ENCODE measurements at places on chromosomes 6 and 20.

GRCh38 chr20:4122926-4123325 is 107.6 kb upstream of the RNF24 start:
- no peak for DNase-seq

- no peak for DNase-seq
These were observed 217.5 kb upstream of the THEMIS start for GRCh38 chr6:128118401-128118800.

DNA sequence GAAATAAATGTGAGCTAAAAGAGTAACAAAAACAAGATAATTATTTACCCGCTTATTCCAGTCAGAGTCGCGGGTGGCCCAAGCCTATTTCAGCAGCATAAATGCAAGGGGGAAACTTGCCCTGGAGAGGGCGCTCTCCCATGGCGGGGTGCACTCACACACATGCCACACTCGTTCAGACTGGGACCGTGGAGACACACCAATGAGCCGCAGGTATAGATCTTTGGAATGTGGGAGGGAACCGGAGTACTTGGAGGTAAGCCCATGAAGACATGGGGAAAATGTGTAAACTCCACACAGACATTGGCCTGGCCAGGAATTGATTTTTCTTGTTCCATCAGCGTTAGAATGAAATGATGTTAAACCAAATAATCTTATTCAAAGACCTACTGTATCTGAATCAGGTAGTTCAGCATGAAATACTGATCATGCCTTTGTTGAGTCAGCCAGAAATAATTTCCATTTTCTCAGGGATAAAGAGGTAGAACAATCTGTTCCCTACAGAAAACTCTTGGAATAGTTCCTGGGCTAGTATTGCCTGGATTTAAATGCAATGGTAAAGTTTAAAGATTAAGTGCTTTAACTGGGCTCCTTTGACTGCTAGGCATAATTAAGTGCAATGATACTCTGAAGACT is 191.5 kb downstream of the MCHR2 start:
- no peak for DNase-seq

DNA sequence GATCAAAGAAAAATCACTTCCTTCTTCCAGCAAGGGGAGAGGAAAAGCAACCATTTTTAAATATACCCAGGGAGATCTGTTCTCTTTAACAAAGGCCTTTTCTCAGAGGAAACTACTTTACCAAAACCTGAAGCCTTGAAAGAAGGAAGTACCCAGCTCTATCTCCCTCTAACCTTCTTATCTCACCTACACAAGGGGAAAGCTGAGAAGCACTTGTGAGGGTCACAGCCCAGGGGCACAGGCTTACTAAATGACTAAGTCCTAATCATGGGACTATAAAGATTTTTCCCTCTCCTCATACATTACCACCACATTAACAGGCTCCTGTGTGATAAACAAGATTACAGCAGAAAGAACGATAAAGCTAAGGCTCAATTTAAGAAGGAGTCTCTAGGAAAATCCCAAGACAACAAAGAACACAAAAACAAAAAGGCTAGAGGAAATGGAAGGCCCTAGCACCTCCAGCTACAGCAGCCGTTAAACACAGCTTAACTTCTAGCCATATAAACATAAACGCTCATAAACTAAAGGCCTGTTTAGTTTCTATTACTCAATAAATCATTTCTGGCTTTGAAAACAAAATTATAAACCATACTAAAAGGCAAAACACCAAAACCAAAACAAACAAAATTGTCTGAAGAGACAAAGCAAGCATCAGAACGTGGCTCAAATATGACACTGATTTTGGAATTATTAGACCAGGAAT is 284.9 kb upstream of the ECI2 start:
- no peak for DNase-seq

GRCh38 chr6:37011656-37012378 is 6.4 kb downstream of the FGD2 start:
- no peak for DNase-seq

DNA sequence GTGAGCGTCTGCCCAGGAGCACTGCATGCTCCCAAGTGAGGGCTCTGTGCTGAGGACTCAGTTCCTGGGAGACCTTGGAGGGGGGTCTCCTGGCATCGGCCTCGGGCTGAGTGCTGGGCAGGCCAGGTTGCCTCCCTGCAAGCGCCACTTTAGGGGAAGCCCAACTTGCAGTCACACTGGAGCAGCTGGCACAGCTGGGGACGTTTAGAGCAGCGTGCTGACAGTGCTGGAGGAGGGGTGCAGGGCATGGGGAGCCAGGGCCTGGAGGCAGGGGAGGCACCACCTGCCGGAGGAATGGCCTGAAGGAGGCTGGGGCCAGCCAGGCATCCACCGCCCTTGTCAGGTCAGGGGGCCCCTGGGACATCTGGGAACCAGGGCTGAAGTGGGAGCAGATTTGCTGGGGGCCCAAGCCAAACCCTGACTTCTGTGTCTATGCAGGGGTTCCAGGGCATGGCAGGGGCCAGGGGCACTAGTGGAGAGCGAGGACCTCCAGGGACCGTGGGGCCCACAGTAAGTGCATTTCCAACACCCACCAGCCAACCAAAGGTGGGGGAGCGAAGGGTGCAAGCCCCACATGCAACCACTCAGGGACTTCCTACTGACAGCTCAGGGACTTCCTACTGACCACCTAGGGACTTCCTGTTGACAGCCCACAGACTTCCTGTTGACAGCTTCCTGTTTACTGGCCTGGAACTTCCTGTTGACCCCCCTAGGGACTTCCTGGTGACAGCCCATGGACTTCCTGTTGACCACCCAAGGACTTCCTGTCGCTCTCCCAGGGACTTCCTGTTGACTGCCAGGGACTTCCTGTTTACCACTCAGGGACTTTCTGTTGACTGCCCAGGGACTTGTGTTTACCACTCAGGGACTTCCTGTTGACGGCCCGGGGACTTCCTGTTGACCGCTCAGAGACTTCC is 33.6 kb downstream of the COL20A1 start:
- DNase-seq = no peak

GRCh38 chr20:6714279-6714711 is 53.2 kb upstream of the BMP2 start:
- no peak for DNase-seq

- DNase-seq = no peak
These were observed 19.8 kb downstream of the SIRPD start for GRCh38 chr20:1537731-1538058.

GRCh38 chr20:50450493-50450826 is 59.7 kb upstream of the PTPN1 start:
- DNase-seq = no peak

DNA sequence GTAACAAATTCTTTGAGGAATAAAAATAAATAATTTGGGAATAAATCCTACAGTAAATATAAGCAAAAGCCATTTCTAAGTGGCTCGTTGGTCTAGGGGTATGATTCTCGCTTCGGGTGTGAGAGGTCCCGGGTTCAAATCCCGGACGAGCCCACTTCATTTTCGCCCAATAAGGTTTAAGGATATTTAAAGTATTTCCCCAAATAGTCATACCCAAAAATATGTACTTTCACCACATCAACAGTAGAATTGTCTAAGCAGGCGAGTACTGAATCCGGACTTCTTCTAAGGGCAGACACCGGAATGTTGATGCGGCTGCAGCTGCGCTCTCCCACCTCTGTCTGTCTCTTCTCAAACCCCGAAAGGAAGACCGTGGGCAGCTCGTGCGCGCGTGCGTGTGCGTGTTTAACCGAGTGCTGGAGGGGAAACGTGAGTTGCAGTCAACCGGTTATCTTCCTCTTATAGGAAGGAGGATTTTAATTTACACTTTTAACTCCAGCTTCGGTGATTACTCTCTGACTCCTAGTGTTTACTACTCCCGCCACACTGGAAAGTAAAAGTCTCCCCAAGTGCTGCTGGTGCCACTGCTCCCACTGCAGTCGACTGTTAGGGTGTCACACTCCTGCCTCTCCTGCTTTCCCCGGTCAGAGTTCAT is 155.7 kb upstream of the PRSS16 start:
- DNase-seq = peak; percentile 82

DNA sequence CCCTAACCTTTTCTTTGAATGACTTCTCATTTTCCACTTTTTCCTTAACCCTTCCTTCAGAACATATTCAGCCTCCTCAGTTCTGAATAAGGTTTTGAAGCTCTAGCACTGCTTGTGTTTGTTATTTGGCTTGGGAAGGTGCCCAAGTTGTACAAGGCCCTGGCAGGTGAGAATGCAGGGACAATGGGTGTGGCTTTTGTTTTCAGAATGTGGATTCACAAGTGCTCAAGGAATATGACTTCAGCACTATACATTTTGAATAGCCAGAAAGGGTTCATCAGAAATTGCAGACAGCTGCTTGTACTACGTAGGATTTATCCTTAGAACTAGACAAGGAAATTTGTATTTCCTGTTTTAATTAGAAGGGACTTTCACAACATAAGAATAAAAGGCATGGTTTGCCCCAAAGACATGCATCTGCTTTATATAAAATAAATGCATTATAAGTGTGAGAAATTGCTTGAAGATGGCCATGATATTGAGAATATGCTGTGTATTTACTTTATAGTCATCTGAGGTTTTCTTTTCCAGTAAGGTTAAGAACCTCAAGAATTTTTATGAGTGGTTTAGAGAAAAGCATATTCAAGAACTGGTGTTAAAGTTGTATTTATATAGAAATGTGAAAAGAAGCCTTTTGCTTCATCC is 29.3 kb upstream of the PRDM1 start:
- DNase-seq = no peak

- no peak for DNase-seq
These were observed 3.4 kb downstream of the BAK1 start for GRCh38 chr6:33576668-33577067.

GRCh38 chr20:62922451-62922921 is 3.8 kb downstream of the DIDO1 start:
- DNase-seq = no peak

DNA sequence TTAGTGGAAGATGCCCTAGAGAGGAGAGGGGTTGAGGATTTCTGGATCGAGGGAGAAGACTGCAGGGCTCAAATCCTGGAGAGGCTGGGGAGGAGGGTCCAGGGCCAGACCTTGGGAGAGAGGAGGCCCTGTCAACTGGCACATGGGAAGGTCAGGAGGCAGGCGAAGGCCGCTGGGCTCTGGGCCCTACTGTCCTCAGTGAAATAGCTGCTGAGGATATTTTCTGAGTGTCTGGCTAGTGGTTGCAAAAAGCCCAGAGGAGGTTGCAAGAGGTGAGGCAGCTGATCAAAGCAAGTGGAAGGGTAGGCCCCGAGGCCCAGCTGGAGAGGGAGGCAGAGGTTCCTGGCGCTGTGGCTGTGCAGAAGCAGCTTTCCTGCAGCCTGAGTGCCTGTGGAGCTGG is 103.4 kb upstream of the MLN start:
- DNase-seq = no peak

DNA sequence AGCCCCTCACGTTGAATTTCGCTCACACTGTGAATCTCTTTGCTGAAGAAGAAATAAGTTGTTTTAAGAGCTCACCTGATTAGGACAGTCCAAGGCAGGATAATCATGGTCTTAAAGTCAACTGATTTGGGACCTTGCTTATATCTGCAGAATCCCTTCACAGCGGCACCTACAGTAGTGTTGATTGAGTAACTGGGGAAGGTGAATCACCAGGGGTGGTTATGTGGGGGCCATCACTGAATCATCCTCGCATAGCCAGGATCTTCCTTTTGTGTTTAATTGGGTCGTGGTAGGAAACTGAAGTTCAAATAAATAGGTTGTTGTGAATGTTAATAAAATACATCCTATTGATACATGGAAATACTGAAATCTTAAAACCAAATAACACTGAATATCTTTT is 20.2 kb upstream of the MICA start:
- DNase-seq = no peak

DNA sequence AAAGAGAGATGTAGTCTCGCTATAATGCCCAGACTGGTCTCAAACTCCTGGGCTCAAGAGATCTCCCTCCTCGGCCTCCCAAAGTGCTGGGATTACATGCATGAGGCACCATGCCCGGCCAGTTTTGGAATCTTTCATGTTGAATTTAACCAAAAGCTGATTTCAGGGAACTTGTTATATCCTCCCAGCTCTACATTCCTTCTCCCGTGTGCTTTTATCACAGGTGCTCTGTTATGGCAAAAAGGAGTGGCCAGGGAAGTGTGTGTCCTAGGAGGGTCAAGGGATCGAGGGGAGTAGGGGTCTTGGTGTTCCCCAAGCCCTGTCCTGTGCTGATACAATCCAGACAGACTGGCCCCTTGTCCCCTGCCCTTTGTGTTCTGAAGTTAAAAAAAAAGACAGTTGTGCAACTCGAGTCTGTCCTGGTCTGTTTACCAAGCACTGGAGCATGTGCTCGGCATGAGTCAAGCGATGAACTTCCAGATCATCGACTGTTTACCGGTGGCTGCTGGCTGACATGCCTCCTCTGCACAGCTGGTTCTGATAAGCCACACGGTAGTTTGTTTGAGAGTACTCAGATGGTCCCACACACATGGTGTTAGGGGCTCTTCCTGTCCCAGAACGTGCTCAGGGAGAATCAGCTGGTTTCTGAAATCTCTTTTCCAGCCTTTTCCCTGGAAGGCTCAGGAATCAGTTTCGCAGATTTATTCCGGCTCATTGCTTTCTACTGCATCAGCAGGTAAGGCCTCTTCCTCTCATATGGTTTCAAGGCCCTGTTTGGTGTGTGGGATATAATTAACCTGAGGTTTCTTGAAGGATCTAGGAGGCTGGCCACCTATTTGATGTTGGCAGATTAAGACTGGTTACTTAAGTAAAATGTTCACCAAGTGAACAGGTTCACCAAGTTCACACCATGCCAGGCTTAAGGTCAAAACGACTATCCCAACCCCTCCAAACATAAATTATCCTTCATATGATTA is 52.6 kb upstream of the NAA20 start:
- DNase-seq = no peak

DNA sequence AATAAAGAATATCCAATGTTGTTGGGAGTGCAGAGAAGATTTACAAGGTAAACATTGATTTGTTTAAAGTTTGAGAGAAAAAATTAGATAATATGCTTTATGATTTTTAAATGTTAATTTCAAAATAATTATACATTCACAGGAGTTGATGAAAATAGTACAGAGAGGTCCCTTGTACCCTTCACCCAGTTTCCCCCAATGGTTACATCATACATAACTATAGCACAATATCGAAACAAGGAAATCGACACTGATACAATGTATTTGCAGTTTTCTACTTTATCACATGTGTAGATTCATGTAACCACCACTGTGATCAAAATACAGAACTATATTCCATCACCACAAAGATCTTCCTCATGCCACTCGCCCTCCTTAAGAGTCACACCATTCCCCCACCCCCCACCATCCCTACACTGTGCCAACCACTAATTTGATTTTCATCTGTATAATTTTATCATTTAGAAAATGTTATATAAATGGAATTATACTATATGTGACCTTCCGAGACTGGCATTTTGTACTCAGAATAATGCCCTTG is 11.7 kb upstream of the HLA-DRA start:
- DNase-seq = no peak

GRCh38 chr6:15132854-15133670 is 112.8 kb upstream of the JARID2 start:
- DNase-seq = peak; percentile 93
